Naive thymus-derived CD4-positive, alpha-beta T cell (primary cell): ENCODE measurements at places on chromosomes 4 and X.

- no peak for DNase-seq
Observed at GRCh38 chr4:120816296-120816965, 106.1 kb downstream of the PRDM5 start.

GRCh38 chrX:116111497-116111896 is 59.0 kb upstream of the AGTR2 start:
- no peak for DNase-seq

DNA sequence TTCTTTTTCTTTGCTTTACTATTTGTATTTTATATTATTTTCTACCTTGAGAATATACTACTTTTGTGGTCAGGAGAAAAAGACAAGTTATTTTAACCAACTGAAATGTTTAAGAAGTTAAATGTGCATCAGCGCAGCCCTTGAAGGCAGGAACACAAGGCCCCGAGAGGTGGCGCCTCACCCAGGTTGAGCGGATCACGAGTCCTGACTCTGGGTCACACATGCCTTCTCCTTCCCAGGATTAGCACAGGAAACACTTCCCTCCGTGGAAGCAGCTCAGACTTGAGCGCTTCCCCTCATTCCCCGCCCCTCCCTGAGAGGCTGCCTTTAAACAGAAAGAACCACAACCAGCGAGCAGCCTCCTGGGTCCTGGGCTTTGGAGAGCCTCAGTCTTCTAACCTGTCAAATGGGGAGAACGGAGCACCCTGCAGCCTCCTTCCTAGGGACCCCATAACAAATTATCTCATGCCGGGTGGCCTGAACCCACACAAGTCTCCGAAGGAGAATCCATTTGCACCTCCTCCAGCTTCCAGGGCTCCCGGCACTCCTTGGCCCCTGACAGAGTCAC is 217.6 kb downstream of the AFAP1 start:
- DNase-seq: no peak

DNA sequence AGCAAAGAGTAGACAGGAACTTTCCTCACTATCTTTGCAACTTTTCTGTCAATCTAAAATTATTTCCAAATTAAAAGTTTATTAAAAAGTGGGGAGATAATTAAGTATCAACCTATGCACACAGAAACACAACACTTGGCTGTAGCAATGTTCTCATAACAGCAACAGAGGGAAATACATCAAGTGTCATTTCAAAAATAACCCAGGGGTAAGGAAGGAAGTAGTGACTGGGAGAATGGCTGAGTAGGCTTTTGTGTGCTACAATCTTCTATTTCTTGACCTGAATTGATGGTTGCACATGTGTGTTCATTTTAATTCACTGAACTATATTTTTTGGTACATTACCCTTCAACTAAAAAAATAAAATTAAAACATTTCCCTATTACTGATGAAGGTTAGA is 67.5 kb downstream of the ABCG2 start:
- DNase-seq: no peak

GRCh38 chrX:121854614-121854911 is 807.2 kb downstream of the GLUD2 start:
- no peak for DNase-seq

DNA sequence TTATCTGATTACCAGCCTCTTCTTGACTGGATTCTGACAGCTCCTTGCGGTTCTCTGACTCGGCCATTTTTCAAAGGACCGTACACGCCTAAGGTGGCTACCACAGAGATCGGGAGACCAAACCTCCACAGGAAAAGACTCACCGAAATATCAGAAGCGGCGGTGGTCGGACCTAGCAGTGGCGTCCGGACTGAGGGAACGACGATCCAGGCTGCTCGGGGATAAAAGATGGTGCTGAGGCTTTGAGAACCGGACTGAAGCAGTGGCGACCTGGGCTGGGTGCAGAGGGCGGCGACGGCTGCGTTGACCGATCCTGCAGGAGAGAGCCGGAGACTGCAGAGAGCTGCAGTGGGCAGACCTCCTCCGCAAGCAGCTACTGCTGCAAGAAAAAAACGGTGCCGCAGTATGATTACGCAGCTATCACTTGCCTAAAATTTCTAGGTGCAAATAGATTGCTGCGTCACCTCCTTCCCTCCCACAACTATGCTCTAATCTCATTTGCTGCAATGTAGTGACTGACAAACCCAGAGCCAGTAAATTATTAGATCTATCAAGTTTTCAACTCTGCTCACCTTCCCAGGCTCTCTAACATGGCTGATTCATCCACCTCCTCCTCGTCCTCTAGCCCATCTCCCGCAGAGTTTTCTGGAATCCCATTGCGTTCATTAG is at the start of gene NAP1L2:
Gene NAP1L2 (minus strand): TSS at position 426 of the 669 bp plus-strand sequence. CDS start 359 bp downstream, at position 67.
- peak; percentile 49 for DNase-seq

DNA sequence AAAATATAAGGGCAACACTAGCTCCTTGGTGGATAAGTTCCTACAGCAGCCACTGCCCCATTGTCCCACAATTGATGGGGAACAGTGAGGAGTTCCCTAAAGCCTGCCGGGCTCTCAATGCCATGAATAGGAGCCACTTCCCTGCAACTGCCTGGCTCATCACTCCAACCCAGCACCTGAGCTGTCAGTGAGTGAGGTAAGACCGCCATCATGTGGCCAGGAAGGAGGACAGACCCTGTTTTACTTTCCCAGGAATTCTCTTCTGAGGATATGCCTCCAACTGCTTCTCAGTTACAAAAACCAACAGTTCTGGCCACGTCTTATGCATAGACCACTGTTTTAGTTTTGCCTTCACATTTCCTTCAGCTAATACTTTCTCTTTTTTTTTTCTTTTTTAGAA is 45.5 kb downstream of the SRPX start:
- DNase-seq: no peak

DNA sequence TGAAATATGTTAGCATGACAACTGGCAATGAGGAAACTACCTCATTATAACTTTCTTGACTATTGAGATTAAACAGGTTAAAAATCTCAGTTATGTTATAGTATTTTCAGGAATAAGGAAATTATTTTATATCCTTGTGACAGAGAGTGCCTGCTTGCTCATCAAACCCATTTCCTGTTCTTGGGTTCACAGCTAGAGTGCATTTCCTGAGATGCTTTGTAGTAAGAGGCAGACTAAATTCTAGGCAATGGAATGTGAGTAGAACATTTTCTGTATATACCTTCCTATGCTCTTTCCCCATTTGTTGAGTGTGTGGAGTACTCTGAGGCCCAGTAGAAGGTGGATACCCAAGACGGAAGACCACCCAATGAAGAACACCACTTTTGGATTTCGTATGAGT is 96.9 kb upstream of the CASK start:
- peak; percentile 1 for DNase-seq

DNA sequence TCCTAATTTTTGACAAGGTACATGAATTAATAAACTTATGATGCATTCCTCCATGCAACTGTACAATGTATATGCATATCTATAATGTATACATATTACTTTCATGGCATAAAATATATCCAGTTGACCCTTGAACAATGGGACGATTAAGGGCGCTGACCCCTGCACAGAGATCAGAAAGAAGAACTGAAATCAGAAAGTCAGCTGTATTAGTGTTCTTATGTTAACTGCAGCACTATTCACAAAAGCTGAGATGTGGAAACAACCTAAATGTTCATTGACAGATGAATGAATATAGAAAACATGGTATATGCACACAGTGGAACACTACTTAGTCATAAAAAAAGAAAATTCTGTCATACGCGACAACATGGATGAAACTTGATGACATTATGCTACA is 457.1 kb downstream of the GBA3 start:
- no peak for DNase-seq
